ENCODE measurements at places on chromosomes 4 and X.

DNA sequence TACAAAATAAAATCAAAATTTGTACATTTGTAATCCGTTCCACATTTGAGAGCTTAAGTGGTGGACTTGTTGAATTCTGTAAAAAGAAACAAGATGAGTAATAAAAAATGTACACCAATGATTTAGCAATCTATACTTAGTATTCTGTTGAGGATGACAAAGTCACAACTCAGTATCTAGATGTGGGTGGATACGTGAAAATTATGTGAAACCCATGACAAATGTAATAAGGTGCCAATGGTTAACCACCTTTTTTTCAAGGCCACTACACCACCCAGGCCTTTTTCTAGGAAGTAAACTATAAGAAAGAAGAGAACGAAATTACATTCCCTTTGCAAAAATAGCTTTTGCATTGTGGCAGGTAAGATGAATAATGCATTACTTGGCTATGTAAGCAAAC is 77.0 kb downstream of the ATP8A1 start:
- DNase-seq, result no peak

- no peak for DNase-seq
Measured at GRCh38 chr4:169998981-169999380, 27.2 kb downstream of the MFAP3L start.

DNA sequence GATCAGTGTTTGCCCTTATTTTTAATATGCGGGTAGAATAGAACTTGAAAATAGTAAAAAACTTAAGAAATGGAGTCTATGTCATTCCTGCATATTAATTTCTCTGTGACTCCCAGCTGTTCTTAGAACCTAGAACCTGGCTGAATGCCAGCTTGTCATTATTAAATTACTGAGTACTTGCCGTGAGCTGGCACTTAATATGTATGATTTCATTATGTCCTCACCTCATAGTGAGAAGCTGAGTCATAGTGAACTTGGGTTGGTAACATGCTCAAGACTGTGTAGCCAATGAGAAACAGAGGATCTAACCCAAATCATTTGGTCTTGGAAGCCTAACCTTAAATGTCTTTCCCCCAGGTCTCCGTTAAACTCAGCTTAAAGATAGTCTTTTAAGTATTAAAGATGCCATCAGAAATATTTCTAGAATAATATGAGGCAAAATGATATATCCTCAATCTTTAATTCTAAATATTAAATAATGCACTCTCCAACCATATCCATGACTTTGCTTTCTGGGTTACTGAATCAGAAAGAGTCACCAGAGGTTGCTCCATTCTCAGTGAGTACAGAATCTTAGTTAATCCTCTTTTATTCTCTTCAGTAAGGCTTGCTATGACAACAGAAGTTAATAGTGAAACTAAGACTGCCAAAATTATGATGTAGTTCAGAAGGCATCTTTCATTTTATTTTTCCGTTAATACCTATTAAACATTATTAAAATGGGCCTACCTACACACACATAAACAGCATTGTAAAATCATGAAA is 58.6 kb upstream of the TLL1 start:
- DNase-seq, result no peak

DNA sequence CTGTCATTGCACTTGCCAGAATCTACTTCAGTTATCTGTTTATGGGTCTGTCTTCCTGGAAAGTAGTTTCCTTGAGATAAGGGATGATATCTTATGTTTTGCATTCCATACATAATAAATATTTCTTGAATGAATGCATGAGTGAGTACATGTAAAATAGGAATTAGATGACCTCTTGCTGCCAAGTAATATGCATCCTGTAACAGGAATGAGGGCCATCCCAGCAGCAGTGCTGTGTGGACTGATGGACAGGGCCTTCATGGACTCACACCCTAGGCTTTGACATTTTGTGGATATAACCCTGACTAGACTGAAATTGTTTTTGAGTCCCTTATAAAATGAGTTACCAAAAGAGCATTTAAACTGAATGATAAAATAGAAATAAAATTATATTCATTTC is 77.2 kb upstream of the NEIL3 start:
- DNase-seq, result no peak

DNA sequence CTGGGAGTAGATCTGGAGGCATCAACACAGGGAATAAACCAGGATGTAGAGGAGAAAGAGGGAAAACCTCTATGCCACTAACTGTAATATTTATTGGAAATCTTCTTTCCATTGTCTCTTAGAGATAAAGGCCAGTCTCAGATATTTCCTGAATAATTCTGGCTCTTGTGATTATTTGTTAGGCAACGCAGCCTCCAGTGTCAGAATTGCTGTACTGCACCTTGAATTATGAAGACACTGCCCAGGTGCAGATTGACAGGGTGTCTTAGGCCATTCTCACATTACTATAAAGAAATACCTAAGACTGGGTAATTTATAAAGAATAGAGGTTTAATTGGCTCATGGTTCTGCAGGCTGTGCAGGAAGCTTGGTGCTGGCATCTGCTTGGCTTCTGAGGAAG is 100.7 kb upstream of the ZDHHC15 start:
- no peak for DNase-seq

DNA sequence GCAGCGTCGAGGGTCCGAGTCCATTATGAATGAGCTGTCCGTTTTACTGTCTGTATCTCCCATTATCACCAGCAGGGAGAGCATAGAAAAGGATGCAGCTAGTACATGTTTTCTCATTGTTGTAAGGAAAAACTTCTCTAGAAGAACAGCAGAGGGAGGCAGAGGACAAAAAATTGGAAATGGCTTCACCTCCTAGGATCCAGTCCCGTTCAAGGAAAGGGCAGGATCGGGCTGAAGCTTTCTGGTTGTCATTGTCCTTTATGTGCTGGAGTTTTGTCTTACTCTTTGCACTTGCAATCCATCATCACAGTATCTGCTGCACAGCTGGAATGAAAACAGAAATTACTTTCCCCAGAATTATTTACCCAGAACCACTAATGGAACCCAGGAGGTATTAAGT is 14.7 kb downstream of the NDP start:
- no peak for DNase-seq

Measured in SIG-M5 (cell line).